Astrocyte of the spinal cord (primary cell): ENCODE measurements at places on chromosomes 16 and 17.

- no peak for DNase-seq
Measured at GRCh38 chr17:68461589-68461988, 4.3 kb upstream of the WIPI1 start.

GRCh38 chr16:84254062-84254461, 14.2 kb upstream of the KCNG4 start:
- DNase-seq: no peak

- DNase-seq: peak; percentile 50
Measured at GRCh38 chr17:45311760-45312476, 4.9 kb downstream of the MAP3K14 start.

DNA sequence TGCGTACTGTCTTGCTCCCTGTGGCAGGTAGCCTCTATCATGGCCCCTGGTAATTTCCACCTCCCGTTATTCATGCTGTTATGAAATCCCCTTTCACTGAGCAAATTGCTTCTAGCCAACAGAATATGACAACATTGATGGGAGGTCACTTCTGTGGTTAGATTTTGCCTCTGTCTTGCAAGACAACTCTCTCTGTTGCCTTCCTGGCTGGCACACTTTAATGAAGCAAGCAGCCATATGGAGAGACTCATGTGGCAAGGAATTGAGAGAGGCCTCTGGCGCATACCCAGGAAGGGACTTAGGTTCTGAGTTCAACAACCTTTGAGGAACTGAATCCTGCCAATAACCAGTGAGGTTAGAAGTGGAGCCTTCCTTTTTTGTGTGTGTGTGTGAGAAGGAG, 51.8 kb upstream of the GPRC5B start:
- DNase-seq: no peak

DNA sequence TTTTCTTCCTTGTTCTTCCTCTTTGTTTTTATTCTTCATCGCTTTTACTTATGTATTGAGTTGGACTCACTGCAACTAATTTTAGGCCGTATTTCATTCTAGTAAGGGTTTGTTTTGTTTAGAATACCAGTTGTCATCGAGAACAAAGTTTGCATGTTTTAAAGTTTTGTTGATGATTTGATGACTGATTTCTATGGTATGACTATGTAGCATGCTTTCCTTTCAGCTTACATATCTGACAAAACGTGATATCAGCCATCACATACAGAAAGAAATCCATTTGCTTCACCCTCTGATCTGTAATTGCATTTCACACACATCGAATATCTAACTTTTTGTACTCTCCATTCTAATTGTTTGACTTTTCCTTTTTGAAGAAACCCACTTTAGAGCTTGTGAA, 4.0 kb downstream of the PRKCA start:
- DNase-seq: peak; percentile 47

DNA sequence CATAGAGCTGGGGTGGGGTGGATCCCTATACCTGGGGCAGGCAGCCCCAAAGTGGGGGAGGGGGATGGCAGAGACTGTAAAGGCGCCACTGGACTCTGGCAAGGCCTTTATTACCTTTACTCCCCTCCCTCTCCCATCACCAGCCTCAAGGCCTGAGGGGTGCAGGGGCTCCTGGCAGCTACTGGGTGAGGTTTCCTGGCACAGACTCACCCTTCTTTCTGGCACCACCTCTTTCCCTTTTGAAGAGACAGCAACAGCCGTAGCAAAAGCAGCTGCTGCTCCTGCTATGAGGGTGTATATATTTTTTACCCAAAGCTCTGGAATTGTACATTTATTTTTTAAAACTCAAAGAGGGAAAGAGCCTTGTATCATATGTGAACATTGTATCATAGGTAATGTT, 17.6 kb downstream of the RAPGEFL1 start:
- no peak for DNase-seq

DNA sequence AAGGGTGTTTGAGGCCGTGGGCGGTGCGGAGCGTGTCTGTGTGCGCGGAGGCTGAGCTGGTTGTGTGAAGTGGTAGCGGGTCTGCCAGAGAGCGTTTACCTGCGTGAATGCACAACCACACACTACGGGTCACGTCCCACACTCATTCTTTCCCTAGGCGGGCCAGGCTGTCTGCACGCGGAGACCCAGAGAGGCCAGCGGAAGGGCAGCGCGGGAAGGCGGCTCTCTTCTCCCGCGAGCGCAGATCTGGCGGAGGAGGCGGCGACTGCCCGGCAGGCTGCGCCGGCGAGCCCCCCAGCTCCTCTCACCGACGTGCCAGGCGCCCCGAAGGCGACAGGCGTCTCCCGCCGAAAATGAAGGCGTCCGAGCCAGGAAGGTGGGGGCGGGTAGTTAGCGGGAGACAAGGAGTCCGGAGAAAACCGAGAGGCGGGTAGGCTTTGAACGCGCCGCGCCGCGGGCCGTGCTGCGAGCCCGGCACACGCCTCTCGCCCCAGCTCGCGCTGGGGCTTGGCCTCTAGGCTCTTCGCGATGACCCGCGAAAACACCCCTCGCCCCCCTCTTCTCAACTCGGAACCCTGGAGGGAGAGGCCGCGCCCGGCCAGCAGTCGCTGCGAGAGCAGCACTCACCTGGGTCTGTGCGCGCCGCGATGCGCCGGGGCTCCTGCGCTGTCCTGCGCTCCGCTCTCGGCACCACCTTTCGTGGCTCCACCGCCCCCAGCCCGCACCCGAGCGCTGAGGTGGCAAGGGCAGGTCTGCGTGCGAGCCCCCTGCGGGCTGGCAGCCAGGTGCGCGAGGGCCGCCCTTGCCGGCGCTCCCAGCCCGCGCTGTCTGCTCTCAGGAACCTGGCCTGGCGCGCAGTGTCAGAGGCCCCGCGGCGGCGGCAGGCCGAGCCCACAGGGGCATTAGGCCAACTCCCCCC, 2.0 kb upstream of the FOXF1 start:
- DNase-seq: no peak

GRCh38 chr17:1077581-1077985, 80.7 kb downstream of the TIMM22 start:
- no peak for DNase-seq

- no peak for DNase-seq
Measured at GRCh38 chr17:79919862-79920720, 80.9 kb upstream of the CBX4 start.

GRCh38 chr16:30775392-30776188, 11.4 kb downstream of the ZNF629 start:
- peak; percentile 82 for DNase-seq
